ENCODE measurements at places on chromosomes 3 and 15.

DNA sequence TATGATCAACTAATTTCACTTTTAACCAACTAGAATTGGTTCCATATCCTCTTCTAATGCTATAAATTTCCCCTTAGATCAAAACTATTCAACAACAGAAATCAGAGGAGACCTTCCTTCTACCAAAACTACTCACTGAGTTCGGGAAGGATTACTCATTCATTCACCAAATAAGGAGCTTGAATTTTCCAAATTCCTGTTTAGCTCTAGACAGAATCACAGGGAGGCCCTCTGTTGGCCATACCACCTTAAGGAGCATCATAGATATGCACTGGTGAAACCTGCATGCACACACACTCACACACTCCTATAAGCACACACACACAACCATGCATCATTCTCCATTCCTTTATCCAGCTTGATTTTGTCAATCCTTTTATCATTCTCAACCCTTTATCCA is 49.0 kb downstream of the SUCLG2 start:
- no peak for DNase-seq

- DNase-seq, result no peak
Measured at GRCh38 chr15:49789436-49789835, 168.6 kb downstream of the DTWD1 start.

- DNase-seq, result no peak
Measured at GRCh38 chr3:106114848-106115247, 246.0 kb upstream of the CBLB start.

DNA sequence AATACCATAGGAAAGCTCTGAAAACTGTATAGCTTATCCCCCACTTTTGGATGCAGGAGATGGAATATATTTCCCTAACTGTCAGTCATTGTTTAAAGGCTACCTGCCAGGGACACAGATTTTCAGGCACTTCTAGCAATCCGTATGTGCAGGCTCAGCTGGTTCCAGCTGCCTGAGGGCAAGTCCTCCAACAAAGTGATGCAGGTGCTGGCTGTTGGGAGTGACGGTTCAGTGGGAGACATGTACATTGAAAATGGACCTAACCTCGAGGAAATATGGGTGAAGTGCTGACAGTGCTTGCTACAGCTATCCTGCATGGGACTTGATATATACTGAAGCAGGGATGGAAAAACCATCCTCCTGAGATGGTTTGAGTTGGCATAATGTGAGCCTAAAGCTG is 153.1 kb upstream of the GAP43 start:
- DNase-seq, result no peak

- no peak for DNase-seq
Measured at GRCh38 chr3:1406250-1406649, 313.4 kb downstream of the CNTN6 start.
